WTC11 (cell line): ENCODE measurements at places on chromosomes 3 and 15.

DNA sequence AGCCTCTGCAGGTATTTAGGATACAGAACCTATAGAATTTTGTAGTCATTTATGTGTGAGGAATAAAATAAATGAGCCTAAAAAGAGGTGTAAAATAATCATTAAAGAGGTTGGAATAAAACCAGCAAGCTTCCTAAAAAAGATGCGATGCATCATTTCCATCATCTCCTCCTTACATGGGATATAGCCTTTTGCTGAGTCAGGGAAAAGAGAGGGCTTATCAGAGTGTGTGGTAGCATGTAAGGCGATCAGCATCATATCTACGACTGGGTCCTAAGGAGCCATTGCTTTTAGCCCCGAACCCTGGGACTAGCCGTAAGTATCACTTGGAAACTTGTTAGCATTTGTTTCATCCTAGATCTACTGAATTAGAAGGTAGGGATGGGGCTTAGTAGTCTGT is 94.9 kb downstream of the DTWD1 start:
- DNase-seq = no peak

GRCh38 chr3:158395421-158395820 is 175.6 kb upstream of the MLF1 start:
- DNase-seq = no peak

DNA sequence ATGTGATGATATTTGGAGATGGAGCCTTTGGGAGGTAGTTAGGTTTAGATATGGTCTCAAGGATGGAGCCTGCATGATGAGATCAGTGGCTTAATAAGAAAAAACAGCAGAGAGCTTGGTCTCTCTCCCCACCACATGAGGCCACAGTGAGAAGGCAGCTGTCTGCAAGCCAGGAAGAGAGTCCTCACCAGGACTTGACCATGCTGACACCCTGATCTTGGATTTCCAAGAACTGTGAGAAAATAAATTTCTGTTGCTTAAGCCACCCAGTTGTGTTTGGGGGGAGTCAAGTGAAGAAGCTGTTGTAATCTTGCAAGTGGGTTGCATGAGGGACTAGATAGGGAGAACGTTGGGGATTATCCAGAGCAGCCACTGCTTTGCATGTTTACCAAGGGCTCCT is 62.3 kb upstream of the TNFAIP8L3 start:
- no peak for DNase-seq

- DNase-seq = no peak
Measured at GRCh38 chr3:184872200-184872599, 60.2 kb downstream of the VPS8 start.

DNA sequence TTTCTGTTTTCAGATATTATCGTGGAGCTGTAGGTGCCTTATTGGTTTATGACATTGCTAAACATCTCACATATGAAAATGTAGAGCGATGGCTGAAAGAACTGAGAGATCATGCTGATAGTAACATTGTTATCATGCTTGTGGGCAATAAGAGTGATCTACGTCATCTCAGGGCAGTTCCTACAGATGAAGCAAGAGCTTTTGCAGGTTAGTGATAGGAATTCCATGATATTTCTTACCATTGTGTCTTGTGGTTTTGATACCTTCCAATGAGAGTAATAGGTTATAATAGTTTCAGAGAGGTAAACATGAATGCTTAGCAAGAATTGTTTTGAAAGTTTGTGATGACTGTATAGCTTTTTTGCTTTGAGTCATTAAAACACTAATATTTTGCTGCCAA is 8.5 kb downstream of the RAB11A start:
- DNase-seq = no peak

- no peak for DNase-seq
Measured at GRCh38 chr15:33209575-33210481, 15.3 kb upstream of the FMN1 start.

GRCh38 chr3:79516795-79517194 is 251.0 kb downstream of the ROBO1 start:
- DNase-seq = no peak

- DNase-seq = no peak
Measured at GRCh38 chr15:51623386-51623938, 891 bp upstream of the DMXL2 start.

DNA sequence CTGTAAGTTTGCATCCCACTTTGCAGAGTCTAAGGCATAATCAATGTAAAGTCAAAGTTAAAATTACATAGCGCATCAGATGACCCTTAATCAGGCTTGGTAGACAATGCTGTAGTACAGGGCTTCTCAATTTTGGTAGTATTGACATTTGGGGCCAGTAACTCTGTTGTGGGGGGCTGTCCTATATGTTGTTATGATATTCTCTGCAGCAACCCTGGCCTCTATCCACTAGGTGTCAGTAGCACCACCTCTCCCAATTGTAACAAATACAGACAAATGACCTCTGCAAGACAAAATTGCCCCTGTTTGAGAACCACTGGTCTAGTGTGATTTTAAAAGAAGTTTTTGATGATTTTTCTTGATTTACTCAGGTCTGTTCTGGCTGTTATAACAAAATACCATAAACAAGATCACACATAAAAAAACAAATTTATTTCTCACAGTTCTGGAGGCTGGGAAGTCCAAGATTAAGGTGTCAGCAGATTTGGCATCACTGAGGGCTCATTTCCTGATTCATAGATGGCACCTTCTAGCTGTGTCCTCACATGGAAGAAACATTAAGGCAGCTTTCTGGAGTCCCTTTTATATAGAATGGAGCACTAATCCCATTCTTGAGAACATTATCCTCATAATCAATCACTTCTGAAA is 37.6 kb upstream of the SLC9A9 start:
- peak; percentile 20 for DNase-seq

DNA sequence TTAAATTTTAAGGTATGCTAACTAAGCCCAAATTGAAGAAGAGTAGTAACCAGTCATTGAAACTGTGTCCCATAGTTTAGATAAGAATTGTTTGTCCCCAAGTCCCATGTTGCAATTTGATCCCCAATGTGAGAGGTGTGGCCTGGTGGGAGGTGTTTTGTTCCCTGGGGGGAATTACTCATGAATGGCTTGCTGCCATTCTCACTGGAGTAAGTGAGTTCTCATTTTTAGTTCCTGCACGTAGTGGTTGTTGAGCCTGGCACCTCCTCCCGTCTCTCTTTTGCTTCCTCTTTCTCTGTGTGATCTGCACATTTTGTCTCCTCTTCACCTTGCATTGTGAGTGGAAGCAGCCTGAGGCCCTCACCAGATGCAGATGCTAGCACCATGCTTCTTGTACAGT is 1271.0 kb downstream of the NSUN3 start:
- no peak for DNase-seq
